Fibroblast of skin of right quadriceps (primary cell): ENCODE measurements at places on chromosomes 11 and 22.

- peak; percentile 42 for DNase-seq
These were observed 30.5 kb upstream of the BLID start for GRCh38 chr11:122146475-122146874.

DNA sequence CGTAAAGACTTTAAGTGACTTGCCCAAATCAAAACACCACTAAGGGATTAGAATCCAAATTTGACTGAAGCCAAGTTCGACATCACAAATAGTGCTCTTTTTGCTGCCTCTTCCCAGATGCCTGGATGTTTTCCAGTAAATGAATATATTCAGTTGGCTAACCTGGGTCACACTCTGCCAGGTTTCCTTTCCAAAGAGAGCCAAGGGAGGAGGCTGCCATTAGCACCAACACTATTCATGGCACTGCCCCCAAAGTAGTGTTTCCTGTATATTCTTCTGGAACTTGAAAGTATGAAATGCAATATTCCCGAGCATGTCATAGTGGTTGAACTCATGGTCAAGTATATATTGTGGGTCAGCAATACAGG, 219.3 kb upstream of the UBASH3B start:
- DNase-seq: no peak

DNA sequence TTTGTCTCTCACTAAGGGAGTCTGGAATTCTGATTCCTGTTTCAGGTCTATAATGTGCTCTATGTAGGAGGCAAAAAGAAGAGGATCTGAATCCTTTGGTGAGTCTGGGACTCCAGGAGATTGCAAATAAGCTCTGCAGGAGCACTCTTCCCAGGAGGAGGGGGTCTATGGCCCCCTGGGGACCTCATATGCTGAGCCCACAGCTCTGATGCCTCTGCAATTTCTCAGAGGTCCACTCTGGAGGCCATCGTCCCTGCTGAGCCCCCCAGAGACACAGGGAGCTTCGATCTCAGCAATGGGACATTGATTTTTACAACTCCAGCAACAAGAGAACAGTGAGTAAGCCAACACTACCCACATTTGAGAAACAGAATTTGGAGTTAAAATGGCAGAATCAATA, 20.2 kb upstream of the NRGN start:
- no peak for DNase-seq

DNA sequence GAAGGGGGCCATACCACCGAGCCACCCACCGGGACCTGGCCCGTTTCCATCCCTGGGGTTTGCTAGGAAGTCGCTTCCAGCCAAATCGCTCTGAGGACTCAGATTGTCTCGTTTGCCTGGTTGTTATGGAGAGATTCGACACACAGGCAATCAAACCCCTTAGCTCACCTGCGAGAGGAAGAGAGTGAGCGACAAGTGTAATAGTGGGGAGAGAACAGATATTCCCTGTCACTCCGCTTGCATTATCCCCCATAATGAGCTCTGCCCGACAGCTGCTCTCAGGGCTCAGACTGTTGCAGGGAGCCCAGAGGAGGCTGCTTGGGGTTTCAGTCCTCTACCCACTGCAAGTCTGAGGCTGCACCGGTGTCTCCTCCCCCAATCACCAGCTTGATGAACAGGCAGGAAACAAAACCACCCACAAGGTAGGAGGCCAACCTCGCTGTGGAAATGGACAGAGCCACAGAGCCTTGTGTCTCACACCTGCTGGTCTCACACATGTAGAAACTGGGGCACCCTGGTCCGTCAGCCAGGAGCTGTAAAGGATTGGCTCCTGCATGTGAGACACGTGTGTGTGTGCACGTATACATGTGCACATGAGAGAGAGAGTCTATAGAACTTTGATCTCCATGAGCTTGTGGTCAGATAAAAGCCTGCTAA, 351.1 kb downstream of the BUD13 start:
- DNase-seq: no peak

GRCh38 chr11:11931461-11932055, 76.9 kb downstream of the DKK3 start:
- DNase-seq: peak; percentile 70

DNA sequence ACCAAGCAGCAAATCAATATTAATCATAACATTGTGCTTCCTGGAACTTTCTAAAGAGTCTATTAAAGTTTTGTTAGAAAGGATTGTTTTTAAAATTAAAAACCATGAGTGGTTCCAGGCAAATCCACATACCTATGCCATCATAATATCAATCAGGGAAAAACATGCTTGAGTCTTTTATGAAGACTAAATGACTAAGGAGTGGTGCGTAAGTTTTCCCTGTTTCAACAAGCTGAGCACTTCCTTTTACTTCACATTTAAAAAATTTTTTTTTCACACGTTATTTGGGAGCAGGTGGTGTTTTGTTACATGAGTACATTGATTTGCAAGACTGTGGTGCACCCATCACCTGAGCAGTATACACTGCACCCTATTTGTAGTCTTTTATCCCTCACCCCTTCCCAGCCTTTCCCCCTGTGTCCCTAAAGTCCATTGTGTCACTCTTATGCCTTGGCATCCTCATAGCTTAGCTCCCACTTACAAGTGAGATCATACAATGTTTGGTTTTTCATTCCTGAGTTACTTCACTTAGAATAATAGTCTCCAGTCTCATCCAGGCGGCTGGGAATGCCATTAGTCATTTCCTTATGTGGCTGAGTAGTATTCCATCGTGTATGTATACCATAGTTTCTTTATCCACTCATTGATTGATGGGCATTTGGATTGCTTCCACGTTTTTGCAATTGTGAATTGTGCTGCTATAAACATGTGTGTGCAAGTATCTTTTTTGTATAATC, 1190.3 kb upstream of the RAG2 start:
- DNase-seq: peak; percentile 93

- no peak for DNase-seq
These were observed 29.7 kb downstream of the ART5 start for GRCh38 chr11:3611976-3612678.

DNA sequence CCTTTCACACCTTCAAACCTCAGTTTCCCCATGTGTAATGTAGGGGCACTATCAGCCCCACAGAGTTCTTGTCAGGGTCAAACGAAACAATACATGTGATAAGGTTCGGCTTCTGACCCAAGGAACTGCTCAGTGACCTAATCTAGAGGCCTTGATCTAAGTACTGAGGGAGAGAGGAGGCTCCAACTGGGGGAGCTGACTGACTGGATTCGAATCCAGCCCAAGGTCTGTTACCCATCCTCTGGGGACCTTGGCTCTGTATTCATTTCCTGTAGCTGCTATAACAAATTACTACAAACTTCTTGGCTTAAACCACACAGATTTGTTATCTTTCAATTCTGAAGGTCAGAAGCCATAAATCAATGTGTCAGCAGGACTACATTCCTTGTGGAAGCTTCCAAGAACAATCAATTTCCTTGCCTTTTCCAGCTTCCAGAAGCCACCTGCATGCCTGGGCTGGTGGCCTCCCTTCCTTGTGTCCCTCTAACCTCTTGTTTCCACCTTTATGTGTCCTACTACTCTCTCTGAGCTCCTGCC, 10.7 kb upstream of the ANAPC15 start:
- DNase-seq: no peak

DNA sequence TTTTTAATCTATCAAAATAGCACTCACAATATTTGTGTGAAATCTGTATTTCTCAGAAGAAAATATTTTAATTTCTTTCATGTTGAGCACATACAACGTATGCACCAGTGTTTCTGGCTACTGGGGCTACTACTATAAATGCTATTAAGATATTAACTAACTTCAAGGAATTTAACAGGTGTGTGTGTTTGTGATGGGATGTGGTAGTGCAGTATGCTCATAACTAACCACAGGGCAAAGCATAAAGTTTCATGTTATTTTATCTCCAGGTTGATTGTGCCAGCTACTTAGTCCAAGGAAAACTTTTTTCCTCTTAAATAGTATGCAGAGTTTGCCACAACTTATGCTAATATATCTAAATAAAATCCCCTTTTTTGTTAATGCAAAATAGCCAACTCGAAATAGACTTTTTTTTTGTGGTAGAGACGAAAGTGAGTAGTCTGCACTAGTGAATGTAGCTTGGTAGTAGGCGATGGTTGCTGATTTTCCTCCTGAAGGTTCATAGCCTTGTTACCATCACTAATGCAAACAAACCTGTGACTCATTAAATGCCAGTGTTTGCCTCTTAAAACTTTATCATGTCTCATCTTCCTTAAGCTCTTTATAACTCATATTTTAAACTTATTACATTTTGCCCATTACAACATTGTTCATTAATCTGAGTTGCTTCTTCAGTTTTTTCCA, 565.5 kb upstream of the ANO3 start:
- DNase-seq: no peak

GRCh38 chr22:42397332-42398249, 34.6 kb downstream of the NFAM1 start:
- DNase-seq: no peak

GRCh38 chr11:40986320-40986719, 473.1 kb downstream of the LRRC4C start:
- peak; percentile 3 for DNase-seq

DNA sequence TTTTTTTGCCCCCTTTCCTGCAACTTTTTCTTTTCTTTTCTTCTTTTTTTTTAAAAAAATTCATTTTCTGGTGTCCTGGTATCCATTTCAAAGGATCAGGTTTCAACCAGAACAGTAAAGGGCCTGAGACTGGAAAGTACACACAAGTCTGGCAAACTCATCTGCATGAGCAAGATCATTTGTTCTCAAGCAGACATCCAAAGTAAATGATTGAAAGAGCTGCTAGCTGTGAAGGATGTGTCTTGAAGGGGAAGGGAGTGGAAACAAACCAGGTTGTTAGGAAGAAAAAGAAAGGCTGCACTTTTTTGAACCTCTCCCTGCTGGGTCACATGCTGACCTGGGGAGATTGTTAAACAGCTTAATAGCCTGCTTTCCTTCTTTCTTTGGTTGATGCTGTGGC, 5.3 kb downstream of the YAP1 start:
- peak; percentile 51 for DNase-seq

- DNase-seq: no peak
These were observed 265.2 kb downstream of the KCNA4 start for GRCh38 chr11:29751618-29752017.

- DNase-seq: no peak
These were observed 10.8 kb upstream of the MS4A13 start for GRCh38 chr11:60504219-60504905.

- peak; percentile 29 for DNase-seq
These were observed 42.0 kb downstream of the CD82 start for GRCh38 chr11:44607319-44607962.

GRCh38 chr11:44036811-44037657, 10.7 kb upstream of the ACCSL start:
- peak; percentile 80 for DNase-seq

GRCh38 chr11:114562166-114562916, 2.7 kb upstream of the NXPE1 start:
- peak; percentile 54 for DNase-seq

DNA sequence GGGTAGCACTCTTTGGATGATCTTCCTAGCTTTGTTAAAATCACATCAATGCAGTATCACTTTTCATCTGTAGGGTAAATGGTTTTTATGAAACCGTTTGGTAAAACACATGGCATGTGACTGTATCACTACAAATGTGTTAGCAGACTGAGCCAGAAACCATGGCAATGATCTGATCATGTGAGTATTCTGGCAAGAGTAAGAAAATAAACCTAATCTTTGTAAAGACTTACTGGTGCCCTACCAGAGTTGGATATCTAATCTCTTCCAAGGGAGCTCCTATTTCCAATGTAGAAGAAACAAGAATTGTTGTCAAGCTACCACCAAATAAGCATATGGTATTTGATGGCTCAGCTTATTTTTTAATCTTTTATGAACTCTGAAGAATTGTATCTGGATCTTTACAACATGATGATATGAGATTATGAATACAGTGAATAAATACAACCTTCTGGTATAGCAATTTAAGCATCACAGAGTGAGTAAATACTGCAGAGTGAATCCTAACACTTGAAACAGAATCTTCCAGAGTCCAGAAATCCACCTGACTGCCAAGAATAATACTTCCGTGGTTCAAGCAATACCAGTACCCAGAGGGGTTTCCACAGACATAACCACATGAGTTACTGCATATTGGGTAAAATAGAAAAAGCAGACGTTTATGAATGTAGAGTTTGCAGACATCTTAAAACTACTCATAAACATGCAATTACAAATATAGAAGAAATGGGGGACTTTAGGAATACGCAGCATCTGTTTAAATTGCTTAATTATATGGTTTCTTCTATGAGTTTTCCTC, 238.8 kb downstream of the TTC28 start:
- peak; percentile 42 for DNase-seq

DNA sequence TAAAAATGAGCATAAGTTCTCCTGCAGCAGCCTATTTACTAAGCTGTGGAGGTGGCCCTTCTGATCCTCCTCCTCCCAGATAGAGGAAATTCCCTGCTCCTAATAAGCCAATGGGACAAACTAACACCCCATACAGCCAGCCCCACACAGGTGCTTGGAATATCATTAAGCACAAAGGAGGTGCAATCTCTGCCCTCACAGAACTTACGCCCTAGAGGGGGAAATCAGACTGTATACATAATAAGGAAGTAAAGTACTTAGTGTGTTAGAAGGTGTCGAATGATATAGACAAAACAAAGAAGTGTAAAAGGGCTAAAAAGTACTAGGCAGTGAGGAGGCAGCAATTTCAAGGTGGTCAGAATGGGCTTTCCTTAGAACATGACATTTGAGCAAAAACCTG, 5.8 kb downstream of the MS4A12 start:
- no peak for DNase-seq

GRCh38 chr11:45904309-45904915, 2.7 kb downstream of the FREY1 start:
- DNase-seq: no peak

DNA sequence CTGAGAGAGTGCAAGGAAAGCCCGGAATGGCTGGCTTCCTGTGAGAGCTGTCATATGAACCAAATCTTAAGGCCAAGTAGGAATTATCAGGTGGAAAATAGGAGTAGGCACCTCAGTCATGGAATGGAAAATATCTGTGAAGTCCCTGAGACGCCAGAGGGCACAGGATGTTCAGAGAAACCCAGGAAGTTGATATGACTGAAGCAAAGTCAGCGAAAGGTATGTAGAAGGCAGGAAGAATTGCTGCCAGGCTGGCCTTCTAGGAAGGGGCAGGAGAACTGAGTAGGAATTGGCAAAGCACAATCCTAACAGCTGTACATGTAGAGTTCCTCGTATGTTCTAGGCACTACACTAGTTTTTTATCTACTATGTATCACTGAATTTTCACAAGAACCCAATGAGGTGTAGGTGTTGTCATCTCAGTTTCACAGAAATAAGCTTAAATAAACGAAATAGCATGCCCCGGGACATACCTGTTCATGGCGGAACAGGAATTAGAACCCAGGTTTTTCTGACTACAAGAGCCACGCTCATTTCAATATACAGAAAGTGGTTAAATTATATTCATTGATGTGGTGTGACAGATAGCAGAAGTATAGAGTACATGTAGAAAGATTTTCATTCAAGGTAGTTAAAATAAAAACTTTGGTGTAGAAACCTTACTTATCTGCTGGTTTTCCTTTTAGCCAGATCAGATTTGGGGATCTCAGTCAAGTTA, 17.0 kb downstream of the HMGXB4 start:
- DNase-seq: no peak

GRCh38 chr11:65661599-65662246, 993 bp downstream of the RELA start:
- no peak for DNase-seq

- DNase-seq: peak; percentile 39
These were observed 395.7 kb downstream of the MN1 start for GRCh38 chr22:27405672-27406388.
